ENCODE measurements at places on chromosomes 12 and 14.

DNA sequence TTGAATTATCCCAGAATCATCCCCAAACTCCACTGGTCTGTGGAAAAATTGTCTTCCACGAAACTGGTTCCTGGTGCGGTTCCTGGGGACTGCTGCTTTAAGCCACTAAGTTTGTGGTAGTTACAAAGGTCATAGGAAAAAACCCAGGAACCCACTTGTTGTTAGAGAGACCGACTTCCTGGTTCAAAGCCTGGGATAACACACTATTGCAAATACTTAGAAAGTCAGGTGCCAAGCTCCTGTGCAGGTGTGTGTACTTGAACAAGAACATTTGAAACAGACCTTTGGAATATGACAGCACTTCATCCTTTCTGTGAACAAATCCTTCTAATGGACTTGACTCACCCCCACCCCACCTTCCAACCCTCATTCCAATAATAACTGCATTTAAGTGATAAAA is 519.6 kb downstream of the GLT1D1 start:
- DNase-seq: no peak

GRCh38 chr12:111074559-111074958 is 154.2 kb upstream of the MYL2 start:
- DNase-seq: no peak

GRCh38 chr12:71024827-71025226 is 104.3 kb upstream of the PTPRR start:
- no peak for DNase-seq

DNA sequence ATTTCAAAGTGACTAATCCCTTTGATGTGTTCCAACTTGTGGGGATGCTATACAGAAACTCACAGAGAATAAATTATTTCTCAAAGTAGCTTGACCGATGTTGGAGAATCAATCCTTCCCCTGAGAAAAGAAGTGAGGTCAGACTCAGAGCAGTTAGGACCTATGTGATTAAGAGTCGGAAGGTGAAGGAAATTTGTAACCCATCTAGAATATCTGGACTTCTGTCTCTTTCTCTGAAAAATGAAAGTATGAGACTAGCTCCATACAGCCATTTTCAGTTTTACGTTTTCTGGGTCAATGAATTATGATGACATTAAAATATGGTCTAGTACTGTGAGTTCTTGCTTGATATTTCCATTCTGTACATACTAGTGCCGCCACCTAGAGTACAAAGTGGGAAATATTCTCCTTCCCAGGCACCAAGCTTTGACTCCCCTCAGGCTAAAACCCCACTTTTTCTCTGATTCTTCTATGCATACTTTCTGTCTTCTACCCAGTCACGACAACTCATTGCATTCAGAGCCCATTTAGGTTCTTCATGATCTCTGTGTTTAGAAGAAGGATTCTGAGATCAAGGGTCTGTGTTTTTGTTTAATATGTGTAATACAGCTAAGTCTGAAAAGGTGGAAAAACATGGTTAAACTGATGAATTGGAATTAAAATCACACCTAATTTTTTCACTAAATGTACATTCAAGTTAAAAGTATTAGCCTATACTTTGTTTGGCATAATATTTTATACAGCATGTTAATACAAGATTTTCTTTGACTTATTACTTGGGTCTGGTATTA is 6.9 kb upstream of the NTS start:
- peak; percentile 48 for DNase-seq

GRCh38 chr14:51957950-51958349 is 31.4 kb upstream of the RTRAF start:
- DNase-seq: no peak

DNA sequence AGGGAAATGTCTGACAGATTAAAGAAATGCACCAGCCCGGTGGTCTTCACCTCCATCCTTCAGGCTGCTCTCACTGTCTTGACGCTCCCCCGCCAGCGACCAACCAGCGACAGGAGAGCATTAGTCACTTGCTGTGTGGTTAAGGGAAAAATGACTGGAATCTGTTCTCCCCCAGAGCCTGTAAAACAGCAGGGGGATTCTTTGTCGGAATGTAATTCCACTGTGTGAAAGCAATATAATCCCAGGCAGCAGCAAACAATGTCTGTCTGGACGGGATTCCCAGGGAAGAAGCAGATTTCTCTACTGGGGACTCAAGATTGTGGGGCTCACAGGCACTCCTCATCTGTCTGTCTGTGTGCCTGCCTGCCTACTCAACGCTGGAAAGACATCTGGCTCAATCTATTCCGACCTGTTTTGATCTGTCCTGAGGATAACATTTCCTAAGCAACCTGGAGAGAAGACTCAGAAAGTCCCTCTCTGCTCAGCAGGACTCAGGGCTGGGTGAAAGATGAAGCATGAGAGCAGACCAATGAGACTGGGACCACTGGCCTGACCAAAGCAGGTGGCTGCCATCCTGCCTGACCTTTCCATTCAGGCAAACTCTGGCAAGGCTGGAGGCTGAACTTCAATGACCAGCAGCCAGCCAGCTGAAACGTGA is 54.6 kb downstream of the NUAK1 start:
- DNase-seq: peak; percentile 91

GRCh38 chr14:73723406-73723796 is 9.2 kb upstream of the PNMA1 start:
- no peak for DNase-seq

- no peak for DNase-seq
Observed at GRCh38 chr12:26906704-26907103, 31.1 kb downstream of the INTS13 start.

DNA sequence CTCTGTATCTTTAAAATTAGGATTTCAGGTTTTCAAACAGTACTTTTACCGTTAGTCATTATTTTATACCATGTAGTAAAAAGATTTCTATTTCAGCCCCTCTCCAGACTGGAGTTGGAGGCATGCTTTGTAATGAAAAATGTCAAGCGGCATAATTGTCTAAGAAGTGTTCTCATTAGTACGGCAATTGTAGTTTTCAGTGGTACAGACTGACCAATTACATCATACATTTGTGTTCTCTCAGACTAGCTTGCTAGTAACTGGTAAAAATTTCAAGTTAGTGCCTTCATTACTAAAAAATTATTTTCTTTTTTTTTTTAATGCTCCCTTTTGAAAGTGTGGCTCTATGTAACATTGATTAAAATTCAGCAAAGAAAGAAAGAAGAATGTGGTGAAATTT is 4.5 kb downstream of the USP30 start:
- no peak for DNase-seq

GRCh38 chr14:65096323-65097089 is 5.8 kb downstream of the MAX start:
- no peak for DNase-seq

GRCh38 chr14:50967790-50968189 is 23.5 kb upstream of the PYGL start:
- no peak for DNase-seq

DNA sequence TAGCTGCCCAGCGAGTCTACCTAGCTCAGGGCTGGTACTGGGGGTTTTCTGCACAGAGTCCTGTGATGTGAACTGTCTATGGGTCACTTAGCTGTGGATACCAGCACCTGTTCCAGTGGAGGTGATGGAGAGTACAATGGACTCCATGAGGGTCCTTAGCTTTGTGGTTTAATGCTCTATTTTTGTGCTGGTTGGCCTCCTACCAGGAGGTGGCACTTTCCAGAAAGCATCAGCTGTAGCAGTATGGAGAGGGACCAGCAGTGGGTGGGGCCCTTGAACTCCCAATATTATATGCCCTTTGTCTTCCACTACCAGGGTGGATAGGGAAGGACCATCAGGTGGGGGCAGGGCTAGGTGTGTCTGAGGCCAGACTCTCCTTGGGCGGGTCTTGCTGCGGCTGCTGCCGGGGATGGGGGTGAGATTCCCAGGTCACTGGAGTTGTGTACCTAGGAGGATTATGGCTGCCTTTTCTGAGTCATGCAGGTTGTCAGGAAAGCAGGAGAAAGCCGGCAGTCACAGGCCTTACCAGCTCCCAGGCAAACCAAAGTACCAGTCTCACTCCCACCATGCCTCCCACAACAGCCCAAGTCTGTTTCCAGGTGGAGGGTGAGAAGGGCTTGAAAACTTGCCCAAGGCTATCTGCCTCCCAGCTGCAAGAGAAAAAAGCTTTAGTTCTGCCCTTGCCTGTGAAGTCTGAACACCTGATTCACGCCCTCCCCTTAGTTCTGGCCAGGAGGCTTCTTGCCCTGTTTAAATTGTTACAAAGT is 163.0 kb upstream of the NUDT4 start:
- no peak for DNase-seq

DNA sequence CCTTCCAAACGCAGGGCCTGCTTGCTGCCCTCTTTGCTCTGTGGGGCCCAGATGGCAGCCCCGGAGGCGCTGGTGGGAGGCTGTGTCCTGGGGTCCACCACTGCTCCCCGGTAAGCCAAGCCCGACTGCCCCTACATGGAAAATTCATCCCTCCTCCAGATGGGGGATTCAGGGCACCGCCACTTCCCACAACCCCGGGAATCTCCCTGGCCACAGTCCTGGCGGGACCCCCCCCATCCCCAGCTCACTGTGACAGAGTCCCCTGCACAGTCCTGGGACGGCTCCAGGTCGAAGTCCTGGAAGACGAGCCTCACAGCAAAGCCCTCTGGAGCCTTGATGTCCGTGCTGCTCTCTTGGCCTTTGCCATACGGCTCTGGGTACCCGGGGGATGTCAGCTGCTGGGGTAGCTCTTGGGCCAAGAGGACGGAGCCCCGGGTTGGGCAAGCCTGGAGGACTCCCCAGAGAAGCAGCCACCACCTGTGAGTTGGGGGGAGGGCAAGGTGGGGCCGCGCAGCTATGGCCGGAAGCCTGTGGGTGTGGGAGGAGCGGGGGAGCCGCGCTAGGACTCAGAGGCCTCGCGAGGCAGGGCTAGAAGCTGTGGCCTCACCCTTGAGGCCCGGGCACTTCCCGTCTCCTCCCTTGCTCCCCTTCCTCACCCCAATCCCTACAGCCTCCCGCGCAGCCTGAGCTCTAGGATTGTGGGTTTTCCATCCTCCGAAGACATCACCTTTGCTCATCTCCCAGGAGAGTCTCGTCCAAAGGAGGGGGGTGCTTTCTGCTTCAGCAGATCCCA is 815 bp downstream of the C1RL start:
- DNase-seq: peak; percentile 70

GRCh38 chr12:103529306-103529705 is 33.5 kb upstream of the C12orf42 start:
- peak; percentile 72 for DNase-seq

DNA sequence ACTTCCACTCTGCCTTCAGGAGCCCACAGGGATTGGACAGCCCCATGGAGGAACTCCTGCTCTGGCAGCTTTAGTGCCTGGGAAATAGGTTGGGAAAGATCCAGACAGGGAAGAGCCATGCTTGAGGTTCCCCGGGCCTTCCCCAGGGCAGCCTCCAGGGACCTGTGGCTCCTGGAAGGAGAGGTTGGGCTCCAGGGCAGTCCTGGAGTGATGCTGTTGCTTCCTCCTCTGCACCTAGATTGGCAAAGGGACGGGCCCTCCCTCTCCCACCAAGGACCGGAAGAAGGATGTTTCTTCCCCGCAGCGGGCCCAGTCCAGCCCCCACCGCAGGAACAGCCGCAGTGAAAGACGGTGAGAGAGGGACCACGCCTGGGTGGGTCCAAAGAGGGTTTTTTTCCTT is 16.5 kb downstream of the VASH1 start:
- DNase-seq: no peak

- no peak for DNase-seq
Observed at GRCh38 chr12:51891843-51892242, 3.9 kb downstream of the ANKRD33 start.

All from kidney glomerular epithelial cell (primary cell).